Right kidney (tissue), 9 donors: ENCODE measurements at places on chromosomes 1 and 21.

DNA sequence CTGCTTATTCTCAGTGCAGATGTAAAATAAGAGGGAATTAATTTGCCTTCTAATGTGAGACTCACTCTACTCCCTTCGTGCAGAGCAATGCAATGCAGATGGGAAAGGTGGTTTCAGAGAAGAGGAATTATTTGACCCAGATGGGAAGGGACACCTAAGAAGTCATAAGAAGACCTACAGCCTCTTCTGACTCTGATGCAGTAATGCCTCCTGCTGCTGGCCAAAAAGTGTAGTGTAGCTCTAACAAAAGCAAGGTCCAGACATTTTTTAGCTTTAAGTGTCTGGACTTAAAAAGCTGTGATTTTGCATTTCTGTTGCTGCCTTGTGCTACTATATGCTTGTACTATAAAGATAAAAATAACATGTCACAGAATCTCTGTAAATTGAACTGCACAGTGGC lies 501.4 kb downstream of the TTLL7 start:
- DNase-seq: no peak

DNA sequence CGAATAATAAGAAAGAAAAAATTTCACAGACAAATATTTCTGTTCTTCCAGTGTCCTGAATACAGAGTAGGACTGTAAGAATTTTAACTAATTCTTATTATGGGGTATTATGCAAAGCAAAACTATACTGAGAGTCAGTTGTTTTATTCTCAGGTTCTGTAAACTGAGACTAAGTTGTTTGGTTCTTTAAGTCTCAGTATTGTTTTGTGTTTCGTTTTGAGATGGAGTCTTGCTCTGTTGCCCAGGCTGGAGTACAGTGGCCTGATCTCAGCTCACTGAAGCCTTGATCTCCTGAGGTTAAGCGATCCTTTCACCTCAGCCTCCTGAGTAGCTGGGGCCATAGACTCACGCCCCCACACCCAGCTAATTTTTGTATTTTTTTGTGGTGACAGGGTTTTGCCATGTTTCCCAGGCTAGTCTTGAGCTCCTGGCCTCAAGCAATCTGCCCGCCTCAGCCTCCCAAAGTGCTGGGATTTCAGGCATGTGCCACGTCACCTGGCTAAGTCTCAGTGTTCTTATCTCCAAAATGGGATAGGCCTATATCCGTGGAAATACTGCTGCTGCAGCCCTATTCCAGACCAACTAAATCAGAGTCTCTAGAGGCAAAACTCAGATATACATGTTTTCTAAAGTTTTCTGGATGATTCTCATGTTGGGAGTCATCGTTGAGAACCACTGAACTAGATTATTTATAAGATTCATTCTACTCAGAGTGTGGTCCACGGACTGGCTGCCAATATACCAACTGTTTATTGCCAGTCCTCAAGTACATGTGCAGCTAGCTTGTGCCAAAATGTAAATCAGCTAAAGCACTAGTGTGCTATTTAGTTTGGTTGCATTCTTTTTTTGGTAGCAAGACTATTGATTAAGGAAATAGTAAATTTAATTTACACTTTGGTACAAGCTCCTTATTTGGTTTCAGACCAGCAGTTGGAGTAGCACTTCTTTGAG lies 116.6 kb downstream of the HS2ST1 start:
- DNase-seq: no peak

DNA sequence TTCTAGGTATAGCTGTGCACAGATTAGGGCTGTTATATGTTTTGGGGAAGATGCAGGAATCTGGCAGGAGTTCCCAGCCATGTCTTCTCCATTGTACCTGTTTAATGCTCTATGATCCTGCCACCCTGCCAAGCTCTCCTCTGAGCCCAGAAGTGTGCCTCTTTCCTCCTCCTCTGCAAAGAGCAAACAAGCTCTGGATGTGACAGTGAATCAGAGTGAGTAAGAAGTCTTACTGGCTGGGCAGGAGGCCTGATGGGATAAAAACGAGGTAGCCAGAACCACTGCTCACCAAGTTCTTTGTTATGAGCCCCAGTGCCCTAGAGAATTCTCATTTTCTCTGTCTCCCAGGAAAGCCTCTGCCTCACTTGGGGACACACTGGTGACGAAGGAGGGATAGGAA lies 69.0 kb downstream of the BRINP2 start:
- no peak for DNase-seq

DNA sequence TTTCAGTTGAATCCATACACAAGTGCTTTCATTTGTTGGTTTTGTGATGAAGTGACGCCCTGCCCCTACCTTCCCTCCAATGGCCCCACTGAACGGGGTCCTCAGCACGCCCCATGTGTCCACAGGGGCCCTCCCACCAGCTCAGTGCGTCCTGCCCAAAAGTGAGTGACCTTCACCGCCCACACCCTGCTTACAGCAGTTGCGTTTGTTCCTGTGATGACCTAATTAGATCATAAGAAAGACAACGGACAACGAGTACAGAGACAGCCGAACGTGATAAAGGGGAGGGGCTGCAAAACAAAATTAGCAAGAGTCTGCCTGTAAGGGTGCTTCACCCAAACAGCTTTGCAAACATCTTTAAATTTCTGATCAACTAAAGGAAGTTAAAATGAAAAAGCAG lies 38.2 kb upstream of the RIPK4 start:
- no peak for DNase-seq

DNA sequence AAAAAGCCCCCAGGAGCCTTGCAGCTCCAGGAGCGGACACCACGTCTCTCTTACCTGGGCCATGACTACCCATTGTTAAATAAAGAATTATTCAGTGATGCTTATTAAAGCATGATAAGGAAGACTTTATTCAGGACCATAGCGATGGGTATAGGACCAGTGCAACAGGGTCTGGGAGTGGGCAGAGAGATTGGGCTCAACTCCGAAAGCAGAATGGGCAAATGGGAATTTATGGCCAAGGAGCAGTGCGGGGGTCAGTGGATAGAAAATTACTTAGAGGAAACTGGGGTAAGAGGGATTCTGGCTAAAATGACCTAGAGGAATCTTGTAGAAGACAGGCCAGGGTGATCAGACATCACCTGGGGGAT lies 580 bp upstream of the ATP5PO start:
- DNase-seq: no peak

DNA sequence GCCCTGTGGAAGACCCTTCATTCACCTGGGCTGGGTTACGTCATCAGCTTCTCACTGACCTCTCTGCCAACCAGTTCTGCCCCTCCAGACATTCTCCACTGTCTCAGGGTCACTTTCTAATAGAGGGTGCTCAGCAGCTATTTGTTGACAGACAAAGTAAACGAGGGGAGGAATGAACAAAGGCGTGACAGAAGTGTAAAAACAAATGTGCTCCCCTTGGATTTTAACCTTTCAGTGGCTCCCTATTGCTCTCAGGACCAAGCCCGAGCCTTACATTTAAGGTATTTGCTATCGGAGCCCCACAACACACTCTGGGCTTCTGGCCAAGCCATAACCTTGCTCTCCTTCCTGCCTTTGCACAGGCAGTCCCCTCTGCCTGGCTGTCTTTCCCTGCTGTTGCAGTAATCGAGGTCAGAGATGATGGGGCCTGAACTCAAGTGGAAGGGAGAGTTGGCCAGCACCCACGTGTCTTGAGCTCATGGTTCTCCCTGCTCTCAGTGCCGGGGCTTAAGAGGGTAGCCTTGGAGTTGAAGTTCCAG lies 9.3 kb upstream of the MARCKSL1 start:
- DNase-seq: no peak

DNA sequence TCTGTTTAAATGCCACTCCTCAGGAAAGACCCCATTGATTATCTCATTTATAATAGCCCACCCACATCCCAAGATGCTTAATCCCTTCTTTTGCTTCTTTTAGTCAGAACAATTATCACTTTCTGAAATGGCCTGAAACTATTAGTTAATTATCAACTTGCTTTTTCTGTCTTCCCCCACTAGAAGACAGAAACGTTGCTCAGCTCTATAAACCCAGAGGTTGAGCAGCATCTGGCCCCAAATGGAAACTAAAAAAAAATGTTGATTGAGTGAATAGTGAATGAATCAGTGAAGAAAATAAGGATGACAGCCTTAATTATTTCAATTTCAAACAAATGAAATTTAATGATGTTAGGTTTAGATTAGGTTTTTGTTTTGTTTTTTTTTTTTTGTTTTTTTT lies 38.2 kb upstream of the PIGC start:
- DNase-seq: no peak

- DNase-seq: peak; percentile 38
Observed at GRCh38 chr21:46188226-46189212, 4.3 kb upstream of the SPATC1L start.

DNA sequence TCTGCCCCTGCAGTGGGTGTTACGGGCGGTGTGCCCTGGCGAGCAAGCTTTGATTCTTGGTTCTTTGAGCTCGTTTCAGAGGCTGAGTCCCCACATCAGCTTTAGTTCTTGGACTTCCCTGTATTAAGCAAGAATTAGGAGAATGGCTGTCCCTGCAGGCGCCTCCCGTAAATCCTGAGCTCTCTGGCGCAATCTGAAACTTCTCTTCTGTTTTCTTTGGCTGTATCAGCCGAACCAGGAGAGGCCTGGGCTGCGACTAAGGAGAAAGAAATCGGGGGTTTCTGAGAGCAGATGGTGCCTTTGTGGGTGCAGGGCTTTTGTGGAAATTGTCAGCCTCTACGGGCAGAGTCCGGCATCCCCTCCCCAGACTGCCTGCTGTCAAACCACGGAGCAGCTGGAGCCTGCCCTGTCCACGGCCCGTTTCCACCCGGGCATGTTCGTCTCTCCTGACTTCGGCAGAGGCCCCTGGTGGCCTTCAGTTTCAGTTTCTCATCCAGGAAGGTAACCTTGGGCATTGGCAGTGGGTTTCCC lies 17.9 kb downstream of the CSTB start:
- DNase-seq: peak; percentile 60

GRCh38 chr1:179744401-179745130 lies 1.5 kb downstream of the FAM163A start:
- no peak for DNase-seq

DNA sequence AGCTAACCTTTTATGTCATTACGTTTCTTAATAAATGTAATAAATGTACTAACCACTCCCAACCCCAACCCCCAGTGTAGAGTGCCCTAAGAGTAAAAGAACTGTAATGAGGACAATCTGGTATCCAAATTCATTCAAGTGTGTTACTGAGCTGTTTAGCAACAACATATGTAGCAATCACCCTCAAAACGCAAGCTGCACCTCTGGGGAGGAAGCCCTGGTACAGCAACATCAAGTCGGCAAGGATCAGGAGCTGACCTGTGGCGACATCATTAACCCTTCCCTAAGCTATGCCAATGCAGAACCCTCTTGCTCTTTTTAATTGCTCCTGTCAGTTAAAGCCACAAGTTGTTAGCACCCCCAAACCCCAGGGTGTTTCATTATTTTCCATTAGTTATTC lies 47.1 kb downstream of the STX6 start:
- no peak for DNase-seq

DNA sequence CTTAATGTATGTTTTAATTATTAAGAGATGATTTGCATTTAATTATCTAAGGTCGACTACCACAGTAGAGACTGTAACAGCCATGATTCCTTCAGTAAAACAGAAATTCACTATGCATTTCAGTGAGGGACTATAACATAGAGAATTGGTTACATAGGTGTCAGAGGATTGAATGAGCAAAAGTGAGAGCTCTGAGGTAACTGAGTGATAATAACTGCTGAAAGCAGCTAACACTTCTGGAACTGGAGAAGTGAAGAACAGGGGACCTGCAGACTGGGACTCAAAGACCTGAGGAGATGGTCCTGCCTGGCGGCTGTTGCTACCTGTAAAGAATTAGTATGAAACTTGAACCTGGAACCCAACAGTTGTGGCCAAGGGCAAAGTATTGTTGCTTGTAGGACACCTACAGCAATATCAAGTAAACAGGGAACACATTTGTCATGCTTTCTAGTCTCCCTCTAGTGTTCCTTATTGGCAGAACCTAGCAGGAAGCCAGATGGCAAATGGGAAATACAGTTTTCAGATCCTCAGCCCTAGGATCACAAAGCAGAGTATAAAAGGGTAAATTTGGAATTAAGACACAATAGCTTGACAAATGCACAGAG lies 110.6 kb downstream of the HS2ST1 start:
- no peak for DNase-seq

GRCh38 chr1:151509350-151510019 lies 1.7 kb upstream of the CGN start:
- no peak for DNase-seq

GRCh38 chr1:210582205-210582970 lies 253.7 kb downstream of the HHAT start:
- no peak for DNase-seq

DNA sequence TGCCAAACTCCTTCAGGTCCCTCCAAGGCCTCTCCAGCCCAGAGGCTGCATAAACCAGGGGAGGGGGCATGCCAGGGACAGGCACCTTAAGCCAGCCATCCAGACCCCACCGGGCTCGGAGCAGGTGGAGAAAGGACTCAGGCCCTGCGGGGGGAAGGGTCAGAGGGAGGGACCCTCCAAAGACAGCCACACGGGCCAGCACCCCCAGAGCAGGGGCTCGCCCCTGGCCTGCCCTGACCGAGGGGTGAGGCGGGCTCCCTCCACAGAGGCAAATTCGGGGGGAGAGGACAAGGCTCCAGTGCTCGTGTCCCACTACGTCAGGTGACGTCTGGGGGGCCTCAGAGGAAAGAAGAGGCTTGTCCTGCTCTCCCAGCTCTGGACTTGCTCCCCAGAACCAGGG lies 8.2 kb downstream of the MEGF6 start:
- no peak for DNase-seq

DNA sequence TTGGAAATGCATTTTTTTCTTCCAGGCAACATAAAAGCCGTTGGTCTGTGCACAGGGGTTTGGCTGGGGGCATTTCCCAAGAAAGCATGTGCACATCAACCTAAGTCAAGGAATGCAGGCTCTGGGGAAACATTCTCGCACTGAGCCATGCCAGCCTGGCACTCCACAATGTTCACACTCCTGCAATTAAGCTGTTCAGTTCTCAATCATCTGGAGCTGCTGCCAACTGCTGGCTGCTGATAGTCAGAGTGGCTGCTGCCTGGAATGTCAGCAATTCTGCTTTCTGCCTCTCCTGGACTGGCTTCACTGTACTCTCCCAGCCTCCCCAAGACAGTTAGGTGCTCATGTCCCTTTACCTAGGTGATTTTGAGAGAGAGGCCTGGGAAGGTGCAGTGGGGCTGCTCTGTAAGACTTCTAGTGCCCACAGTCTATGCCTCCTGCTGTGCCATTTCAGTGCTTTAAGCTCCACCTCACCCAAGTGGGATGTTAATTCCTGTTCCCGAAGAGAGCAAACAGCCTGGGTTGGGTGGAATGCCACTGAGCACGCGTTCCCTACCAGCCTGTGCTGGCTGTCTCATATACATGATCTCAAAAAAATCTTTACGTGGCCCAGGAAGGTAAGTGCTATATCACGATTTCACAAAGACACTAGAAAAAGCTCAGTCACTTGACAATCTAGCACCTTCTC lies 131.7 kb downstream of the BRINP2 start:
- DNase-seq: peak; percentile 16

GRCh38 chr1:115980998-115981993 lies 5.0 kb downstream of the SLC22A15 start:
- peak; percentile 10 for DNase-seq

- no peak for DNase-seq
Observed at GRCh38 chr1:242877229-242877628, 352.7 kb upstream of the PLD5 start.

- DNase-seq: no peak
Observed at GRCh38 chr1:116919802-116920201, 10.1 kb downstream of the PTGFRN start.
